ENCODE measurements at places on chromosomes 13 and 19.

DNA sequence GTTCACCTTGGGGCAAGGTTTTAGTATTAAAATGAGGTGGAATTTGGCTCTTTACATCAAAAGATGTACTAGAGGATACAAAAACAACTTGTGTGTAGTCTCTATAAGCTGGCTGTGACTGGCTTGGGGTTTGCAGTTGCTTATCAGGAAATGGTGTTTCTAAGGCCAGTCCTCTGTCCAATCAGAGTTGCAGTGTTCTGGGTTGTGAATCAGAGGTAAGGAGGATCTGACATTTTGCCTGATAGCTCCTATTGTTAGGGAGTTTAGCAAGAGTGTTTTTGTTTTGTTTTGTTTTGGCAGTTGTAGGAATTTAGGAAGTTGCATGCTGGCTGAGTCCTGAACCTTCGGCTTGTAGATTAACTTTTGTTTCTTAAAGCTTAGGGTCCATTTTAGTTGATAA lies 20.1 kb upstream of the ESD start:
- DNase-seq: no peak

- DNase-seq: no peak
These were observed 236.1 kb downstream of the RGCC start for GRCh38 chr13:41693434-41693833.

DNA sequence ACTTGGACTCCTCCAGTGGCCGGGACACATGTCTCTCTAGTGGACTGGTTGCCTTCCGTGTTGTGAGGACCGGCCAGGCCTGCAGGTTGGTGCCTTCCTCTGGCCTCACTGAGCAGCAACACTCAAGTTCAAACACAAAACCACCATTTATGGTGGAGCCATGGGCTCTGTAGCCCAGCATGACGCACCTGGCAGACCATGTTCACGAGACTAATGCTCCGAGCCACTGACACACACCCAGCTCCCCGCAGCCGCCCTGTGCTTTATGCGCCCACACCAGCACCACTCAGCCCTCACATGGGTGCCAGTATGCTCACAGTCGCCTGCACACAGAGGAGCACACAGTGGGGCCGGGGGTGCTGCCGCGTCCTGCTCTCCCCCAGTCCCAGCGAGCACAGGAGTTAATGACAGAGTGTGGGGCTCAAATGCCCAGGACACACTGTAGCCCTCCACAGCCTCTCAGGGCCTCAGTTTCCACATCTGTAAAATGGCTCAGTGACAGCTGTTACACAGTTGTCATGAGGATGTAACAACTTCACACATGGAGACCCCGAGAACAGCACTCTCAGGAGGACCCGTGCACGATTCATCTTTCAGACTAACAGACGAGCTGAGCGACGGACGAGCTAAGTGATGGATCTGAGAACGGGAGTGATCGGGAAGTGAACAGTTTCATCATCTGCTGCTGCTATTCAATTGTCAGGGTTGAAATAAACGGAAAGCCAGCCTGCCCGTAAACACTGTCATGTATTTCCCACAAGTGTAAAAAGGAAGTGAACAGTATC lies 7.8 kb downstream of the GAS6 start:
- peak; percentile 48 for DNase-seq

DNA sequence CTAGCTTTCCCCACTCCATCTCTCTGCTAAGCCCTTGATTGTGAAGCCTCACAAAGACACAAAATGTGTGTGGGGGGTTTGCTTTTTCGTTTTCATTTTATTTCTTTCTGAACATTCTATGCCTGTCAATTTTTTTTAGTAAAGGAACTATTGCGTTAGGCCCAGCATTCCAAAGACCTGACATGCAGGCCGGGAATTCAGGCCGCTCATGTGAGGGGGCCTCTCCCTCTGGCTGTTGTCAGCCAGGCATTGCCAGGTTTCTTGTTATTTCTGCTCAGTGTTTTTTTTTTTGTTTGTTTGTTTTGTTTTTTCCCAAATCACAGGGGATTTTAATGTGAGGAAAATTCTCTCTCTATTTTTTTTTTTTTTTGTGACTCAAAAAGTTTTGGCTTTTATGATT lies 10.3 kb upstream of the MEDAG start:
- no peak for DNase-seq

Data from SW480 (cell line).